Kidney (tissue), 22 donors: ENCODE measurements at places on chromosomes 16 and 17.

DNA sequence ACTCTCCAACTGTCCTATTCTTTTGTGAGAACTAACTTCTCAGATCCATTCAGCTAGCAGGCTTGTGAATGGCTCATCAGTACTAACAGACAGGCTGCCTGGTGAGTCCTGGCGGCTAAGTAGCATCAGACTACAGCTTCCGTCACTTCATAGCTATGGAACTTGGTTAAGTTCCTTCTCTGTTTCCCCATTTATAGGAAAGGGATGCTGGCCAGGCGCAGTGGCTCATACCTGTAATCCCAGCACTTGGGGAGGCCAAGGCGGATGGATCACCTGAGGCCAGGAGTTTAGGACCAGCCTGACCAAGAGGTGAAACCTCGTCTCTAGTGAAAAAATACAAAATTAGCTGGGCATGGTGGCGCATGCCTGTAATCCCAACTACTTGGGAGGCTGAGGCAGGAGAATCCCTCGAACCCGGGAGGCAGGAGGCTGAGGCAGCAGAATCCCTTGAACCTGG is 49.9 kb upstream of the TANGO6 start:
- DNase-seq, result no peak

GRCh38 chr17:73316919-73317505 is 5.2 kb upstream of the CDC42EP4 start:
- DNase-seq, result no peak

GRCh38 chr17:34755371-34755770 is 176.0 kb downstream of the TMEM132E start:
- DNase-seq, result peak; percentile 22

DNA sequence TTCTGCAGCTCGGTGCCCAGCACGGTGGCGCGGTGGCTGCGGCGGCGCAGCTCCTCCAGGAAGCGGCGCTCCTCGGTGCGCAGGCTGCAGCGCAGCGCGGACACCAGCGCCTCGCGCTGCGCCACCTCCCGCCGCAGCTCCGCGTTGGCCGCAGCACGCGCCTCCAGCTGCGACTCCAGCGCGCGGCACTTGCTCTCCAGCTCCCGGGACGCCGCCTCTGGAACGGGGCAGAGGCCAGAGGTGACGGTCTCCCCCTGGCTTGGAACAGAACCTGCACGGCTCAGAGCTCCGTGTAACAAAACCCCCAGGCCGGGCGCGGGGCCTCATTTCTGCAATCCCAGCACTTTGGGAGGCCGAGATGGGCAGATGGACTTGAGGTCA is 13.2 kb upstream of the CLUH start:
- DNase-seq, result peak; percentile 73

GRCh38 chr17:71966055-71966454 is 154.8 kb upstream of the SOX9 start:
- DNase-seq, result no peak

DNA sequence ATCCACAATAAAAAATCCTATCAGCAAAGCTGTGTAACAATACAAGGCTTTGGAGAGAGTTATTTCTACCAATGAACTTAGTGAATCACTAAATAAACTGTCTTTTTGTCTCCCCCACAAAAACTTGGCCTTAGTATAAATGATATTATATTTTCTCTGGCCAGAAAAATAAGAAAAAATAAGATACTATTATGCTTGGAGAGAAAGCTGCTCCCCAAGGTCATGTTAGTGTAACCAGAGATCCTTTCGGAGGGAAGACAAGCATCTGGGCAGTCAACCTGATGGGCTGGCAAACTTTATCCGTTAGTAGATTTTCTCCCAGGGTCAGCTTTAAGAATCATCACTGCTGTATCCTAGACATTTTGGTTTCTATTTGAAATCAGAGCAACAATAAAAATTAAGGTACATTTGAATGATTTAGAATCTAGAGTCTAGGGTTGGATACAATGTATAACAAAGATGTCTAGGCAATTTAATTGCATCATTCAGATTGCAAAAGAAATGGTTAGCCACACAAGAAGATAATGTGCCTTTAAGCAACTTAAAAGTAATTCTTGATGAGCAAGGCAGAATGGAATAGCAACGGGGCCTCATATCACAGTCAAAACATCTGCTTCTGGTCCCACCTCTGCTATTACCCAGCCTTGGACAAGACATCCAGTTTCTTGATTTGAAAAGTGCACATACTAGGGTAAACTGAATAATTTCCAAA is 280.4 kb downstream of the SLC39A11 start:
- DNase-seq, result no peak

DNA sequence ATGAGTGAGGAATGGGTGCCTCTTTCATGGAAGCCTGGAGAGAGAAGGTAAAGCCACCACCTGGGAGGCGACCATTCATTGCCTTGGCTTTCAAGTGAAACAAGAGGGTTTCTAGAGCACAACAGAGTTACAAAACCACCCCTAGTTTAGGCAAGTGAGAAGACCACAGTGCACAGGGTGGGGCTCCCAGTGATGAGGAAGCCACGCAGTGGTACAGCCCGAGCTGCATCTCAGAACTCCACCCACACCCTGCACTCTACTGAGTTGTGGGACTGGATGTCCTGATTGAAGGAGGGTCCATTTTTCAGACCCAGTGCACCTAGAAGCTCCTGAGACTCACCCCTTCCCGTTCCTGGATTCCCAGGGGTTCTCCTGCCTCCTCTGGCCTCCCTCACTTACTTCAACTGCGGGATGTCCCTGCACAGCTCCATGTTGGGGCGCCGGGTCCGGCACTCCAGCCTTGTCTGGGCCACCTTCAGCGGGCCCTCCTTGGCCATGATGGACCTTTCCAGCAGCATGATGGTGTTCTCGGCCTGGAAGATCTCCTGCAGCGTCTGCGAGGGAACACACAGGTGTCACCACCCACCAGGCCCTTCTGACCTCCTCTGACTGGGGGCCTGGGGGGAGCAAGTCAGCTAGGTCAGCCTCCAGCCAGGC is 55.1 kb upstream of the EMP2 start:
- DNase-seq, result no peak

DNA sequence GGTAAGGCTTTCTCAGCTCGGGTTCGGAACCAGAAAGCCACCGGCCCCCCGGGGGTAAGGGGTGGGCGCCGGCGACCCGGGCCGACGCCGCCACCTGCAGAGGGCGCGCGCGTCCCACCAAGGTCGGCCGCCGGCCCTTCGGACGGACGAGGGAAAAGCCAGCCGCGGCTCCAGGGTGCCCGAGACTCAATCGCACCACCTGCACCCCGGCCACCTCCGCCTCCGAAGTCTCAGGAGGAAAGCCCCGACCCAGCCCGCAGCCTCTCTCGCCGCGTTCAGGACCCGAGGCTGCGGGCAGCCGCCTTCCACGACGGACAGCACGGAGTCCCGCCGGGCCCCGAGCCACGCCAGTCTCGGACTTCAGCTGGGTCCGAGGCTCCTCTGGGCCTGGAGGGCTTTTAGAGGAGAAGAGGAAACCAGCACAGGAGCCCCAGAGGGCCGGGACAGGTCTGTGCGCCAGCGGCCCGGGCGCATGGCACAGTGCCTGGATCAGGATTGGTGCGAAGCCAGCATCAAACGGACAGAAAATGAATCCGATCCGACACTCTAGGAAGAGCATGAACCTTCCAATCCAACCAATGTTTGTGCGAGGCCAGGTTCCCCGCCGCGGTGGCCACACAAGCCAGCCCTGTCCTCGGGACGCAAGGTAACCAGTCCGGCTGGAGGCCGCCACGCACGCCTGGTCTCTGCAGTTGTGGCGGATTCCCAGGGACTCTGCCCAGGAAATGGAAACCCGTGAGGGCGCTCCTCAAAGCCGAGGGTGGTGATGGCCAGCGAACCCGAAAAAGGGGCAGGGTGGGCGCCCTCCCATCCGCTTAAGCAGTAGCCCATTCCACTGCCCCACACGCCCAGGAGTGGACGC is 6.7 kb downstream of the CBX8 start:
- peak; percentile 77 for DNase-seq

GRCh38 chr16:57899771-57900661 is 70.9 kb downstream of the CNGB1 start:
- peak; percentile 80 for DNase-seq

DNA sequence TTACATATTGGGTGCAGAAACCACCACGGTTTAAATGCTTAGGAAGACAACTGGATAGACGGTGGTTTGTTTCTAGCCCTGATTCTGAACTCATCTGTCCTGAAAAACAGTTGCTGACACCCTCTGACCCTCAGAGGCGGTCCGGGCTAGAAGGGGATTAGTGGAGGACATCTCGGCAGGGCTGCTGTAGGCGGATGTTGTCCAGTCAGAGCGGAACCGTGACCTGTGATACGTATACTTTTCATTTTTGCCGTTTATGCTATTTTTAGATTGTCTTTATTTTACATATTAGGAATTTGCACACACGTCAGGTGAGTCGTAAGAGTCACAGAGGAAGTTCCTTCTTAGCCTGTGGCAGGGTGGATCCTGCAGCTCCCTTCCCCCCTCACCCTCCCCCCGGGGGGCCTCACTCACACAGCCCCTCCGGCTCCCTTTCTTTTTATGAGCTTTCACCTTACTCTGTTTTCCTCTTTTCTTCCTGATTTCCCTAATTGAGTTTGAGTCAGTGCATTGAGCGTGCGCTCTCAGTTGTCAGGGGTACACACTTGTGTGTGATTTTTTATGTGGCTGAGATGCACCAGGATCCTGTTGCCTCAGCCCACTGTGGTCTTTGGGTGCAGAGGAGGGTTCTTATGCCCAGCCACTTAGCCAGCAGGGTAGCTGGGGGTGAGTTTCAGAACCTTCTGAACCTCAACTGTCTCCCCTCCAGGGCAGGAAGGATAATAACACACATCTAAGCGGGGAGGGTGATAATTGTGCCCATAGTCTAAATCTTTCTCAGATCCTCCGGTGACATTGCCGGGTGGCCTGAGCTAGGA is 211.1 kb upstream of the CHMP6 start:
- DNase-seq, result no peak

DNA sequence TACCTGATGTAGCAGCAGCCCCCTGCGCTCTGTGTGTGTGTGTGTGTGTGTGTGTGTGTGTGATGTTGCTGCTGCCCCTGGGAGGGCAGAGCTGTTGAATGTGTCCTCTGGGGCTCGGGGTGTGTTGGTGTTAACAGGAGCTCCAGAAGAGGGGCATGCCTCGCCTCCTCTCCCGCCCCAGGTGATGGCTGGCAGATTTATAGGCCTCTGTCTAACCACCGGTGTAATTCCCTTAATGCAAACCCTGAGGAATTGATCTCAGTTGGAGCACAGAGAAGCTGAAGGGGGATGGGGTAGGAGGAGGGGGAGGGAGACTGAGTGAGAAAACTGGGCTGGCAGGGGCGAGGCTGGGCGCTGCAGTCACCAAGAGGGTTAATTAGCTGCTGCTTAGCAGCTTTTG is 10.0 kb downstream of the CACNA1G start:
- DNase-seq, result peak; percentile 58
